ENCODE measurements at places on chromosomes 3 and 15.

- no peak for DNase-seq
Measured at GRCh38 chr15:88865498-88866099, 29.7 kb downstream of the HAPLN3 start.

DNA sequence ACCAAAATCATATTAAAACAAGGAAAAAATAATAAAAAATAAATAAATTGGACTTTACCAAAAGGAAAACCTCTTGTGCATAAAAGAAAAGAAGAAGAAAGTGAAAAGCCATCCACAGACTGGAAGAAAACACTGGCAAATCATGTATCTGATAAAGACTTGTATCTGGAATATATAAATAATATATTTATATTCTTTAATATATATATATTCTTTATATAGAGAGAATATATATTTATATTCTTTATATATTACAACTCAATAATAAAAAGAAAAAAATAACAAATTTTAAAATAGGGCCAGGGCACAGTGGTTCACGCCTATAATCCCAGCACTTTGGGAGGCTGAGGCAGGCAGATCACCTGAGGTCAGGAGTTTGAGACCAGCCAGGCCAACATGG is 27.1 kb upstream of the ZNF445 start:
- DNase-seq, result no peak

DNA sequence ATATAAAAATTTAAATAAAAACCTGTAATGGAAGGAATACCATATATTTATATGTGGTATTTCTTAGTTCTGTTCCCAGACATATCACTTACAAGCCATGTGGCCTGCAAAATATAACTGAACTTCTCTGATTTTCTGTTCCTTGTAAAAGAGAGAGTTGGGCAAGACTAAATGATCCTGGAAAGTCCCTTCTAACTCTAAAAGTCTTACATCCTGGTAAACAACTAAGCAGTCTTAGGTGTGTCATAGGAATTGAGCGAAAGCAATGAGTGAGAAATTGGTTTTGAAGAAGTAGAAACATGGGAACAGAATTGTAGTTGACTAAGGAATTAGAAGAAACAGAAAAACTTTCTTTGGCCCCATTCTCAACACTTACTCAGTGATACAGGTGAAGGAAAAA is 25.3 kb upstream of the IL20RB start:
- DNase-seq, result no peak

DNA sequence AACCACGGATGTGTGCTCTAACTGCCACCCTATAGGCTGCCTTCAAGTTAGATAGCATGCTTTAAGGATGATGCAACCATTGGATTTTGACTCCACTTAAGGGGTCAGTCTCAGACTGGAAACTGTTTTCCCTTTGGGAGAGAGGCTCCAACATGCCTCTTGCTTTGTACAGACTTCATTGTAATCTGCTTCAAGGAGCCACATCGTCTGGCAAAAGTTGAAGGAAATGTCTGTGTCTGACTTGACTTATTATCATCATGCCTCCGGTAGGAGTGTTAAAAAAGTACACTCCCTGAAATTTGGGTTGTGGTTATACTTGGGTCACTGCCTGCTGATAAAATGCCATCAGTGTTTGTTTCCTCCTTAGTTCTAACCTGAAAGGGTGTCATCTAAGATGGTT is 245.4 kb upstream of the CDIN1 start:
- peak; percentile 51 for DNase-seq

DNA sequence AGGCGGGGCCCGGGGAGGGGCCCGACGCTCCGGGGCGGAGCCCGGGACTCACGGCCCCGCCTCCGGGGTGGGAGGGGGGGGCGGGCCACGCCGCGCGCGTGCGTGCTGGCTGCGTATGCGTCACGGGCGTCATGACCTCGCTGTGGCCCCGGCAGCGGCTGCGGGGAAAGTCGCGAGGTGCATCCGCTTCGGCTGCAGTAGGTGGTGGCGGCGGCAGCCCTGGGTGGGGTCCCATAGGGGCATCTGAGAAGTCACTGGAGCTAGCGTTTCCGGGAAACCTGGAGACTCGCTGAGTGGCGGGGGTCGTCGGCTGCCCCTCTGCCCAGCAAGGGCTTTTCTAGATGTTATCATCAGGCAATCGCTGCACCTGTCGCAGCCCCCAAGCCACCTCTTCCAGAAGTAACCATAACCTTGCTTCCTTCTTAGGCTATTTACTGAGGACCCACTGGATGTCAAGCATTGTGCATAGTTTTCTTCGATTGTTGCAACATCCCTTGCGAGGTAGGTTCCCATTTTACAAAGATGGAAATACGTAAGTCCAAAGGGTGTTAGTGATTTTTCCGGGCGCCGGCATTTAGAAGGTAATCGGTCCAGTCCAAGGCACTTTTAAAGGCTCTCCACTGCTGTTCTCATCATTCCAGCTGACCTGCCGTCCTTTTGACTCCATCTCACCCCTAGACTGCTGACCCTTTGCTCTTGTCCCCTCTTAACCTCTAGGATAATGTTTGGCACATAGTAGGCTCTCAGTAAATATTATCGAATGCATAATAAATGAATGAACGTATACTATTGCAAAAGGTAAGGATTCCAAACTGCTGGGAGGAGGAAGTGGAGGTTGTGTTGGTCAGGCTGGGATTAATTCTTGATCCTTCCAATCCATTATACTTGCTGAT is at the start of gene GDPGP1:
Gene GDPGP1 (plus strand): TSS at position 114 of the 893 bp plus-strand sequence. CDS start 6,700 bp downstream, outside the sequence.
- DNase-seq, result no peak

DNA sequence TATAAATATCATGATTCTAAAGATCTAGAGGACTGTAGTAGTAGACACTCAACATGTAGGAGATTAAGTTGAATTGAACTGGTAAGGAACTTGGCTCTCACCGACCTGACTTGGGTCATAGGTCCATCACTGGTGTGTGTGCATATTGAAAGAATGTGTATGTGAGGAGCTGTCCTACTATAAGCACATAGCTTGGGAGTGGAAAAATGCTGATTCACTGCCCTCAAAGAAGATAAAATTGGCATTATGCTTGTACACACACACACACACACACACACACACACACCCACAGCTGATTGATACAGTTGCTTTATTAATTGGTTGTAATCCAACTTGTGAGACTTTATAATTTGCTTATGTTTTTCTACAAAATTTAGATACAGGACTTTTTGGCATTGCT is 411.0 kb upstream of the NR2F2 start:
- no peak for DNase-seq

- no peak for DNase-seq
Measured at GRCh38 chr3:32603064-32603463, 32.4 kb upstream of the DYNC1LI1 start.

GRCh38 chr3:134956395-134956794 is 161.3 kb downstream of the EPHB1 start:
- DNase-seq, result no peak

DNA sequence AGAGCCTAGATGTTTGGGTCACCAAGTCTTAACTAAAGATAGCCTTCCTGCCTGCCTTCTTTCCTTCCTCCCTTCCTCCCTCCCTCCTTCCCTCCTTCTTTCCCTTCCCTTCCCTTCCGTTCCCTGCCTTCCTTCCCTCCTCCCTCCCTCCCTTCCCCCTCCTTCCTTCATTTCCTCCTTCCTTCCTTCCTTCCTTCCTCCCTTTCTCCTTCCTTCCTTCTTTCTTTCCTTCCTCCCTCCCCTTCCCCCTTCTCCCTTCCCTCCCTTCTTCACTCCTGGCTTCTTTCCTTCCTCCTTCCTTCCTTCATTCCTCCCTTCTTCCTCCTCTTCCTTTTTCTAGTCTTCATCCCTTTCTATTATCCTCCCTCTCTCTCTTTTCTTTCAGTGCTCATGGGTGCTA is 2.0 kb downstream of the DNAJB8 start:
- no peak for DNase-seq

DNA sequence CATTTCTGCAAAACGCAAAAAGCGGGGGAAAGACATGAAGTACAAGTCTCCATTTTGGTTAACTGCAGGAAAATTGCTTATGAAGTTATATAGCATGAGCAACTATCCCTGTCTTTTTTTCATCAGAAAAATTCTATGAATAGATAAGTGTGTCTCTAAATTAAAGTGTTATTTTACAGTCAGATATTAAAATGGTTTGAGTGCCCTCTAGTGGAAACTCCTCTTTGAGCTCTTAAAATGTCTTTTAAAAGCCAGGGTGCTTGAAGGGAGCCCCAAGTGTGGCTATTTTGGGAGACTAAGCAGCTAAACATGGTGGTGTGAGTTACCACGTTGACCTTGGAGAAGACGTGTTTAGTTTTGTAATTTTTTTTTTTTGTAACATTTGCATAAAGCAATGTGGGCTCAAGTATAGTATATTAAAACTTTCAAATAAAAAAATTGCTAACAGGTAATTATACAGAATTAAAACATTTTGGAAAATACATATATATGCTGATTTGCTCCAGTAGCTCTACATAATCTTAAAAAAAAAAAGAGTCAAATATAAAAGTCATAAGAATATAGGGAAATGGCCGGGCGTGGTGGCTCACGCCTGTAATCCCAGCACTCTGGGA is 77.2 kb downstream of the PPP2R3A start:
- DNase-seq, result peak; percentile 42

DNA sequence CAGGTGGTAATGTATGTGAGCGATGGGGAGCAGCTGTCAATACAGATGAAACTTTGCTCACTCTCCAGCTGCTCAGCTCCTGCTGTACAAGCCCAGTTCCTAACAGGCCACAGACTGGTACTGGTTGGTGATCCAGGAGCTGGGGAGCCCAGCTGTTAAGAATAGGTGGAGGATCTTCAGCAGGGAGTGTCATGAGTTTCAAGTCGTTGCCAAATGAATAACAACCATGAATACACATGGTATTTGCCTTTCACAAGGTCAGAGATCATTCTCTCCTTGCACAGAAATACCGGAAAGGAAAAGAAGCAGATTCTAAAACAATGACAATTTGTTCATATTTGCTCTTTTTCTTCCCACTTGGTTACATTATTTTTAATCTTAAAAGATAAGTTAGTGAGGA is 5.1 kb downstream of the PLSCR1 start:
- no peak for DNase-seq

- no peak for DNase-seq
Measured at GRCh38 chr3:57943525-57944495, 64.4 kb upstream of the FLNB start.

DNA sequence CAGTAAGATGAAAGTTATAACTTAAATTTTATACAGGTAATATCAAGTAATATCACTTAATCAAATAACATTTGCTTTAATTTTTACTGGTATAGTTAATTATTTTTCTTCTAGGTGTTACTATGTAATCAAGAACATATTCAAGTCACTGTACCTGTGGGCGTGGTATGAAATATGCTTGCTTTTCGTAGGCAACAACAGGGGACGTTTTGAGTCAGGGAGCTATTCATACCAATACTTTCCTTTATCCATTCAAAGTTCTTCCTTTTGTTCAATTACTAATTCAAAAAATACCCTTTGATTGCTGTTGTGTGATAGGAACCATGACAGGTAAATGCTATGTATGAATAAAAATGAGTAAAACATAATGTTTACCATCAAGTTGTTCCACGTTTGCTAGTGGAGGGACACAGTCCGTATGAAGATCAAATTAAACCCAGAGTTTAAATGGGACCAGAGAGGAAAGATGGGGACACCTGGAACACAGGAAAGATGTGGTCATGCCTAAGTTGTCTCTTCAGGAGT is 654.0 kb upstream of the KCNMB2 start:
- no peak for DNase-seq

- DNase-seq, result no peak
Measured at GRCh38 chr15:44087578-44088465, 107.2 kb downstream of the FRMD5 start.

DNA sequence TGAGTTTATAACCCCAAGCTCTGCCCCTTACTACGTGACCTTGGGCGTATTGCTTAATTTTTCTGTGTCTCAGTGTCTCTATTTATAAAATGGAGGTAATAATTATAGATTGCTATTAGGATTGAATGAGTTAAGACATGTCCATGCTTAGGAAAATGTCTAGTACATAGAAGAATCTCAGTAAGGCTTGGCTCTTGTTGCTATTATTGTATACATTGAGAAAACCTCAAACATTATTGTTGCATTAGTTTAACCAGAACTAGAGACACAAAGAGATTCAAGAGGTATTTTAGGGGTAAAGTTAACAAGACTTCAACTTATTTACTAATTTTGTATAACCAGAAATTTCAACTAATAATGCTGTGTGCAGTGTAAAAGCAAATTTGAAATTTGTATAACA is 66.7 kb downstream of the MEF2A start:
- DNase-seq, result no peak

DNA sequence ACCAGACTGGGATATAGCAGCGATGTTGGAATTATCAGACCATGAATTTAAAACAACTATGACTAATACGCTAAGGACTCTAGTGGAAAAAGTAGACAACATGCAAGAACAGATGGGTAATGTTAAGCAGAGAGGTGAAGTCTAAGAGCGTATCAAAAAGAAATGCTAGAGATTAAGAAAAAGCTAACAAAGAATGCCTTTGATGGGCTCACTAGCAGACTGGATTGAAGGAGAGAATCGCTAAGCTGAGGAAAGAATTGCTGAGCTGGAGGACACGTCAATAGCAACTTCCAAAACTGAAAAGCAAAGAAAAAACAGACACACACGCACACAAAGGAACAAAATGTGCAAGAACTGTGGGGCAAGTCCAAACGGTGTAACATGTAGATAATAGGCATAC is 20.0 kb upstream of the CMTM6 start:
- no peak for DNase-seq

GRCh38 chr3:125161607-125162219 is 50.8 kb downstream of the SLC12A8 start:
- no peak for DNase-seq

GRCh38 chr3:47002171-47003055 is 22.9 kb downstream of the NBEAL2 start:
- no peak for DNase-seq

DNA sequence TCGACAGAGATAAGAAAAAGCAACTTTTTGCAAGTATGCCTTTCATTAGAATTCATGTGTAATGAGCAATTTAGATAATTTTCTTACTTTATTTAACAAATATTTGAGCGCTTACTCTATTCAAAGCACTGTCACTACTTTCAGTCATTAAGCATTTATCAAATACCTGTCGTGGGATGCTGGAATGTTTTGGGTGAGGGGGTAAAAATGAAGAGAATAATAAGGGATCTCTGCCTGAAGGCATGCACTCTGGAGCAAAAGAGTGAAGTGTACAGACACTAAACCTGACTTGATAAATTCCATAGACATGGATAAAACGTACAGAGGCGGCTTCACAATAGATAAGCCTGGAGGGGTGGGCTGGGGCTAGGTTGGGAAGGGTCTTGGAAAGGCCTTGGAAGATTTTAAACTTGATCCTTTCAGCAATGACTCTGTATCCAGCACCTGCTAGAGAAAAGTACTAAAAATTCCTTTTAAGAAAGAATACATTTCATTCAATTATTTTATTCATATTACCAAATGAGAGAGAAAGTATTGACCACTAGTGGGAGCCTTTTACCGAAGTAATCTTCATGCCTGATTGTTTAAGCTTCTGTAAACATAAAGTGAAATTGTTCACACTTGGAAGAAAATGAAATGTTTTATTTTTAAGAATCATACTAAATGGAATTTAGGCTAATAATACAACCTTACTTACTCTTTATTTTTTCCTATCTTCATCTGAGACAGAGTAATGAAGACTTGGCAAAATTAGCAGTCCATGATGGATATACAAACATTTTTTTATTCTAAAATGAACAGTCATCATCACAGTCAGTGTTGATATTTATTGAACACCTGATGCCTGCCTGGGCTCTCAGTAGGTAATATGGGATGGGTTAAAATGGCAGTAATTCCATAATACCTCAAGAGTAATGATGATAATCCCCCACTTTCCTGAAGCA is 113.2 kb downstream of the PPP2R3A start:
- DNase-seq, result peak; percentile 36

GRCh38 chr3:190017521-190018288 is 103.0 kb downstream of the P3H2 start:
- peak; percentile 10 for DNase-seq

- no peak for DNase-seq
Measured at GRCh38 chr3:196016485-196016884, 65.4 kb downstream of the TFRC start.
